HuH-7.5 (cell line): ENCODE measurements at places on chromosomes 2 and 18.

DNA sequence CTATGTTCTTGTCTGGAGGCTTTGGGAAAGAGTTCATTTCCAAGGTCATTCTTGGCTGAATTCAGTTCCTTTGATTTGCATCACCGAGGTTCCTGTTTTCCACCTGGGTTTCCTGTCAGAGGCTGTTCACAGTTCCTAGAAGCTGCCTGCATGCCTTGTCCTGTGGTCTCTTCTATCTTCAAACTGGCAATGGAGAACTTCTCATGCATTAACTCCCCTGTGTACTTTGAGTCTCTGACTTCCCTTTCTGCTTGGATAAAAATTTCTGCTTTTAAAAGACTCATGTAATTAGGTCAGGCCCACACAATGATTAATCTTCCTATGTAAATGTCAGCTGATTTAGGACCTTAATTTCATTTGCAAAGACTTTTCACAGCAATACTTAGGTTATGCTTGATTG, 499.3 kb upstream of the FANCL start:
- DNase-seq = no peak

GRCh38 chr18:24112874-24113615, 25.8 kb upstream of the CABYR start:
- DNase-seq = peak; percentile 46

GRCh38 chr18:54220406-54220805, 4.1 kb downstream of the MBD2 start:
- DNase-seq = no peak

- DNase-seq = no peak
These were observed 9.5 kb upstream of the DUSP2 start for GRCh38 chr2:96154506-96155380.

GRCh38 chr2:7904319-7904718, 777.5 kb upstream of the ID2 start:
- DNase-seq = no peak

GRCh38 chr2:231185886-231186285, 12.5 kb upstream of the ARMC9 start:
- no peak for DNase-seq

- DNase-seq = no peak
These were observed 106.0 kb downstream of the KIAA1328 start for GRCh38 chr18:36934884-36935283.

GRCh38 chr18:75360215-75360614, 67.3 kb downstream of the SMIM21 start:
- DNase-seq = no peak

- peak; percentile 16 for DNase-seq
These were observed 96.2 kb upstream of the SNTG2 start for GRCh38 chr2:854460-854859.

DNA sequence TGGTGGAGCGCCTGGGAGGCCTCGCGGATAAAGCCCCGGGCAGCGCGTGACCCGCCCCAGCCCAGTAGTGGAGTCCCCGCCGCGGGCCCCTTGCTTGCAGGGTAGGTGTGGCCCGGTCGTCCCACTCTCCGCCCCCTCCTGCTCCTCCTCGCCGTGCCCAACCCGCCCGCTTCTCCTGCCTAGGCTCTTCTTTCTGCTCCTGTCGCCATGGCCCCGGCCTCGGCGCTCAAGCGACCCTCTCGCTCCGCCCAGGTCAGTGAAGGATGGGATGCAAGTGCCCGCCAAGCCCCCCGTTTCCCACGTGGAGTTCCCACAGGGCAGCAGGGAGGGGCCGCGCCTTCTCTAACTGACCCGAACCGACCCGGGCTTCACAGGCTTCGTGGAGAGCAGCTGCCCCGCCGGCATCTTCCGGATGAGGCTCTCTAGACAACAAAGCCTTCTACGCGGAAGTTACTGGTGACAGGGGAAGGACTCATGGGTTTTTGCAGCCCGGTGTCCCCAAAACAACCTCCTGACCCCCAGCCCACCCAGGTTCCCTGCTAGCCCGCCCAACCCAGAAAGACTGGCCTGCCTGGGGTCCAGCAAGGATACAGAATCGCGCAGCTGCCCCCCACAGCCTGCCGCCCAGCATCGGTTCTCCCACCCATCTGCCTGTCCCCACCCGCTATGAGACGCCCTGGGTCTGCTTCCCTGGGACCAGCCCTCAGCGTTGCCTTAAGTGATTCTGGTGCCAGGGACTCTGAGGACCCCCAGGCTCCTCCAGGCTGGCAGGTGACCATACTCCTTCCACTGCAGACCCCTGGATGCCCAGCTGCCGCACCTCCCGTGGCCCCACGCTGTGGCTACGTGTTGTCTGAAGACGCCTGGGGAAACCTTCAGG, 32.8 kb downstream of the TTC32 start:
- DNase-seq = peak; percentile 16

- DNase-seq = no peak
These were observed 327.5 kb downstream of the KIAA1328 start for GRCh38 chr18:37156330-37156942.
